ENCODE measurements at places on chromosomes 6 and 20.
A peak's percentile ranks its signal among the peaks of the same experiment; 100 is the strongest.

- no peak for DNase-seq
Observed at GRCh38 chr6:63799813-63800212, 164.2 kb downstream of the PHF3 start.

DNA sequence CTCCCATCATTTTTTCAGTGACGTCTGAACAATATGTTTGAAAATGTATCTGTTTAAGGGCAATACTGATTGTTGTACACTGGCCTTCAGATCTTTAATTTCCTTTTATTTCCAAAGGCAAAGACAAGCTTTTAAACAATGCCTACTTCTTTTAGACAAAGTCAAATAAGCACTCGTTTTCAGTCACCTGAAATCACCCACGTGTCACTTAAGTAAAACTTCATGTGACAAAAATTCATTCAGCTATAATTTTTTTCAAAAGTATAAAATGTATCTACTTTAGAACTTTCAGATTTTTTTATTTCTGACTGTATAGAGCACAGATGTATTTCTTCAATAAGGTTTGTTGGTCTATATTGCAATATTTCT is 113.5 kb upstream of the BEND6 start:
- no peak for DNase-seq

DNA sequence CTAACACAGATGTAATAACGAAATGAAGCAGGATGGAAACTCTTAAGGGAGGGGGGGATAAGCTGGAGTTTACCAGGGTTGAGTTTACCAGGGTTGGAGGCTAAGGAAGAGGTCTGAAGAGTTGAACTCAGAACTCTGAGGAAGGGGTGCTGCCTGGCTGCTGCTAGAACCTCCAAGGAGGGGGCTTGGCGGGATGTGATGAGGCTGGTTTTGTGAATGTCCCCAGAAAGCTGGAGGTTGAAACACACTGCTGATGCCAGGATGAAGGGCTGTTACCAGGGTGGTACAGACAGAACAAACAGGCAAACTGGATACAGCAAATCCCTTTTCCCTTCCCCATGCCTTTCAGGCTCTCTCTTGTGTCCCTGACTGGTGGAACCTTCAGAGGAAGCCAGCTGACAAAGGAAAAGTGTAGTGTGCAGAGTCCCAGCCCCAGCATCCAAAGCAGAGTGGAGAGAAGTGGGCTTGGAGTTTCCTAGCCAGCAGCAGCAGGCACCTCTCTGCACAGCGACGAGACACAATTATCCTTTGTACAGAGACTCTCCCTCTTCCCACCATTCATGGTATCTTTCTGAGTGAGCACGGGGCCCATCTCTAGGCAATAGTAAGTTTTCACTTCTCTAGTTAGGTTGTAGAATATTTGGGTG is 23.7 kb downstream of the UBE2V1 start:
- DNase-seq = no peak

DNA sequence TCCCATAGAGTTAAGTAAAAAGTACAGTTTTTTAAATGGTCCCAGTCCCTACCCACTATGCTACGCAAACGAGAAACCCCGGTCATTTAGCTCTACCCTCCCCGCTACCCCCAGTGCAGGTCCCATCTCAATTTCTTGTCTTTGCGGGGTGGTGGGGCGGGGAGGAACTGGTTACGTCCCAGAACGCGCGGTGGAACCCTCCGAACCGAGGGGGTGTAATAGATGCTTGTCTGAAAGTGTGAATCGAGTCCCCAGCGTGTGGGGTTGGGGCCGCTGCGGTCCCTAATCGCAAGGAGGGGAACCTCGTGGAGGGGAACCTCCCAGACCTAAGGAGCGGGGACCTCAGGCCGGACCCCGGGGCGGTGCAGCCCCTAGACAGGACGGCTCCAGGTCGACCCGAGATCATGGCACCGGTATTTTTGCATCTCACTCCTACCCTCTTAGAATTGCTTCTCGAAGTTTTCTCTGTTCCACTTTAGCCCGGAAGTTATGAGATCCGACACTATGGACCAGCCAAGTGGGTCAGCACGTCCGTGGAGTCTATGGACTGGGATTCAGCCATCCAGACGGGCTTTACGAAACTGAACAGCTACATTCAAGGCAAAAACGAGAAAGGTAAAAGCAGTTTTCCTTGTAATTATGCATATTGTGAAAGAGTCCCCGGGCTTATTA is 779 bp downstream of the HEBP2 start:
- no peak for DNase-seq

GRCh38 chr6:16171400-16171799 is 42.5 kb downstream of the MYLIP start:
- DNase-seq = no peak

DNA sequence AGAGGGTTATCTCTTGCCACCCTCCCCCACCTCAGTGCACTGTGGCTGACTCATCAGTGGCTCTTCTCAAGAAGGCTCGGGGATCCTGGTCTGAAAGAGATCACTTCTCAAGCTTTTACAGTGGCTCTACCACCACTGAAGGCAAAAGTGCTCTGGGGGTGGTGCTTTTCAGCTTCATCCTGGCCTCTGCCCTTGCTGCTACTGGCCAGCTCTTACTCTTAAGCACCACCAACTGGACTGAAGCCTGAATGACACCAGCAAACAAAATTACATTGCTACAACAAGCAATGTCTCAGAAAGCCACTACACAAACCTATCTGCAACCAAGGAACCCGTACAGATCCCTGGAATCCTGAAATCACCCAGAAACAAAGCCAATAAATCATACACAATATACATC is 402.1 kb downstream of the EPHA7 start:
- no peak for DNase-seq

DNA sequence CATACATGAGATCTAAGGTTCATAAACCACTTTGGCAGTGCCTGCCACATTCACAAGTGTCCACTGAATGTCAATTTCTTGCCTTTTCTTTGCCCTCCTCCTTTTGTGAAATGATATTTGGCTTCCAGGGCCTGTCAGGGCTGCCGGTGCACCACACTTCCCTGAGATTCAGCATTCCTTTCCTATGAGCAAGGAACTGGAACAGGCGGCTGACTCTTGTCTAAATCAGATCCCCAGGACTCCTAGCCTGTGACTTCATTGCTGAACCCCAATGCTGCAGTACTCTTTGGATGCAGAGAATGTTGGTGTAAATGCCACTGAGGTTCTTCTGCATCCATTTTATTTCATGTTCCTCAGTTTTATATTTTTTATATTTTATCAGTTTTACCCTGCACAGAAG is 172.2 kb downstream of the ARID1B start:
- DNase-seq = no peak

DNA sequence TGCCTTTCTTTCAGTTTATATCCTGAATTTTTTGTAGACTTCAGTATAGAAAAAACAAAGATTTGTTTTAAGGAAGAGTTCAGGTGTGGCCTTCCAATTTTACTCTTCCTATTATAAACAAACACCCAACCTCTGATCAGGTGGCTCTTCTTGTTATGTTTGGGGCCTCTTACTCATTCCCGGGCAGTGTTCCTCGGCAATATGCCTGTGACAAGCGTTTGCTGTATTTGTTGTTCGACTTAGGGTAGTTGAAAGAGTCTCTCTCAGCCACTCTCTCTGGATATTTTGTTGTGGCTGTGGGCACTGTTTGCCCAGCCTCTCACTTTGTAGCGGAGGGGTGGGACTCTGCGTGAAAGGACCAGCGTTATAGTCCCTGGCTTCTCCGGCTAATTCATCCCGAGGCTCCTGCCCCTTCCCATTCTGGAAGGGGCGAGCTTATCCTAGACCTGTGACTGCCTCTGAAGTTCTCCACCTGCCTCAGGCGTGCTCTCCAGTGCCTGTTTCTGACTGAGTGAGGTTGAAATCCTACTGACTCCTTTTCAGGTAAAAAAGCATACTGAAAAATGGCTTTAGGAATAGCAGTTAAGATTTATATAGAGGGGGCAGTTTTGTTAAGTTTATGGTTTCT is 97.4 kb downstream of the PLCB4 start:
- DNase-seq = no peak

DNA sequence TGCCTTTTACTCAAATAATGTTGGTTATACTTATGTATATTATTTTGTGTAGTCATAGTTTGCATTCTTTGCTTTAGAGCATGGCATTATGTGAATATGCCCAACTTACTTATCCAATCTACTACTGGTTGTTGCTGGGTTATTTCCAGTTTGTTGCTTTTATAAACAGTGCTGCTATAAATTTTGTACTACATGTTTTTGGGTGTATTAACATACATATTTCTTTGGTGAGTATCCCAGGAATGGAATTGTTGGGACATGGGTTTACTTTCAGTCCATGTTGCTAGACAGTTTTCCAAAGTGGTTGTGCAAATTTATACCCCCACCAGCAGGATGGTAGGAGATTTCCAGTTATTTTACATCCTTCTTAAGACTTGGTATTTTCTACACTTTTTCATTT is 157.1 kb upstream of the THEMIS start:
- DNase-seq = no peak

- DNase-seq = no peak
Observed at GRCh38 chr20:36018208-36018988, 50.0 kb downstream of the CNBD2 start.

DNA sequence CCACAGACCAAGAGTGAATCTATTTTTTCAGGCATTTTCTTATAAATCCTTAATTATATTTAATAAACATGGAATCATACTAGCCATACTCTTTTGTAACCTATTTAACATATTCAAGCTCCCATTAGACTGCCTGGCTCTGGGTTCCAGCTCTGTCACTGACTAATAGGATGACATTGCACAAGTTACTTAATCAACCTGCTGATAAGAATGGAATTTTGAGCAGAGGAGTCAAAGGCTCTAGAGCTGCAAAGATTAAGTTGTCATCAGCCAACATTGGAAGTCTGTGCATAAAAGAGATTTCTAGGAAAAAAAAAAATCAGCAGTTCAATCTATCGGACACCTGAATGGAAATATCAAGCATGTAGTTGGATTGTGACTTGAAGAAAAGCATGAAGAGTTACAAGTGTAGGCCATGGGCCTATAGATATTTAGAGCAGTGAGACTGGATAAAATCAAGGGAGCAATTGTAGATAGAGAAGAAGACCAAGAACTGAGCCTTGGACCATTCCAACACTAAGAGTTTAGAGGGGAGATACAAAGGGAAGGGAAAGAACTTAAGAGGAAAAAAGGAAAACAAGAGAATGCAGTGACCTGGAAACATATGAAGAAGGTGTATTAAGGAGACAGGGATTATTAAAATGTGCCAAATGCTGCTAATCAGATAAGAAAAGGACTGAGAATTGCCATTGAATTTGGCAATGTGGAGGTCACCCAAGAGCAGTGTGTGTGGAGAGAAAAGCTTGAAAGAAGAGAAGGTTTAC is 11.0 kb upstream of the HINT3 start:
- no peak for DNase-seq

GRCh38 chr6:32149092-32149755 is 2.5 kb downstream of the PRRT1 start:
- peak; percentile 22 for DNase-seq

GRCh38 chr6:71822625-71823024 is 63.7 kb upstream of the RIMS1 start:
- no peak for DNase-seq

DNA sequence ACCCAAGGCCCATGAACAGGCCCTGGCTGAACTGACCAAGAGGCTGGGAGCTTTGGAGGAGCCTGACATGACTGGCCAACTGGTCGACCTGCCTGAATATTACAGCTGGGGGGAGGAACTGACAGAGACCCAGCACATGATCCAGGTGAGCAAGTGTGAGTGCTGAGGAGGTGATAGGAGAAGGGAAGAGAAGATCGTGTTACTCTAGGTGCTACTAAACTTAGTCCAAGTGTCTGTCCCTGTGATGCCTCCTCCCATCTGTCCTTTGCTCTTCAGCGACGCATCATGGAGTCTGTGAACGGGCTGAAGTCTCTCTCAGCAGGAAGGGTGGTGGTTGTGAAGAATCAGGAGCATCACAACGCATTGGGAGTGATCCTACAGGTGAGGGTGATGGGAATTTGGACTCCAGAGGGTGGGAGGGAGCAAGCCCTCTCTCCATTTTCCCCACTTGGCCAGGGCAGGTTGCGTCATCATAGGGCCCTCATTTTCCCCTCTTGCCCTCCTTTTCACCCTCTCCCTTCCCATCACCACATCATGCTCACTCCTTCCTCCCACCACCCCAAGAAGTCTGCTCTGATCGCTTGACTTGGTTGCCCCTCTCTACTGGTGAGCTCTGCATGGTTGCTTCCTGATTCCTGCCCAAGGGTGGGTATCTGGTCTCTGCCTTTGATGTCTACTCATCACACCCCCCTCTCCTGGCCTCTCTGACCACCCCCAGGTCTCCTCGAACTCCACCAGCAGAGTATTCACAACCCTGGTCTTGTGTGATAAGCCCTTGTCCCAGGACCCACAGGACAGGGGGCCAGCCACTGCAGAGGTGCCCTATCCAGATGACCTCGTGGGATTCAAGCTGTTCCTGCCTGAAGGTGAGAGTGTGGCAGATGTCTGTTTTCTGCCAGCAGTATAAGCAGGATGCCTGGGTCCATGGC is 4.7 kb downstream of the DXO start:
- no peak for DNase-seq

- no peak for DNase-seq
Observed at GRCh38 chr6:7176208-7176607, 68.4 kb downstream of the RREB1 start.

DNA sequence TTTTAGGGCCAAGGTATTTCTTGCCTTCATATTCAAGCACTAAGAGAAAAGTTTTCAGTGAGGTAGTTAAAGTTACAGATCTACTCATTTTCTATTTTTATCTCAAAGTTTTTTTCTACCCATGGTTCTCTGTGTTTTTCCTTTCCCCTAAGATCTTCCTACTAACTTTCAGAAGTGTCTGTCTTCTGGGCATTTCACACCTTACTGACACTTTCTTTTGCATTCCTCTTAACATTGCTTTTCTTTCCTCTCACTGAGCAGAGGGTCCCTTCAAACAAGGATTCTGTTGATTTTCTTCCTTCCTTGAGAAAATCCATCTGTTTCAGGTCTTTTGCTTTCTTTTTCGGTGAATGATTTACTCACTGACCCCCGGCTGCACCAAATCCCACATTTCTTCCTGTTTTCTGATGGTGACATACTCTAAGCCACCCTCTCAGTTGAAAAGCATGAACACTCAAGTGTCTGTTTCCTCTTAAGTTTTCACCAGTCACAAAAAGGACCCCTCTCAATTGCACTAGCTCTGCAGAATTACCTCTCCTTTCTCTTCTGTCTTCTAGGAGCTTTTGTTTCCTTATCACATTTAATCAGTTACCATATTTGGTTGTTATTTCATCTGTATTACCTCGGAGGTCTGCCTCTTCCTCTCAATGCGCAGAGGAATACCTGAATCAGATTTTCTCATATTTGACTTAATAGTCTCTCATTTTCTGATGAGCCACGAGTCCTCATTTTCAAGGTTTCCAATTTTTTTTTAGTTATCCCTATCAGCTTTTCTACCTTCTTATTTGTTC is 73.5 kb upstream of the RNF217 start:
- DNase-seq = no peak

DNA sequence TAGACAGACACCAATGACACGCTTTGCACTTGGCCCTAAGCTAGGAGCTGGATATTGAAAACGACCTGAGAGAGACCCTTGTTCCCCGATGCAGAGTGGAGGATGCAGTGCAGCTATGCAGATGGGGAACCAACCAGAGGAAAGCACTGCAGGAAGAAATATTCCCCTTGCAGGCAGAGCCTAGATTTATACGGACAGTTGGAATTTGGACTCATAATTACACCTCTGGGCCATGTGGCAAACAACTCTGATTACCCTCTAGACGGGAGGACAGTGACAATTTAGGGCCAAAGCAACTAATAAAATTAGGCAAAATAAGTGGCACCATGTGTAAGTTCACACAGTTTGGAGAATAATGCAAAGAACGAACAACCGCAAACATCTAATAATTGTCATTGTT is 12.3 kb downstream of the PMEPA1 start:
- no peak for DNase-seq

All from CD4-positive, alpha-beta T cell treated with Interleukin-15 for 1 hour (primary cell).